Femur (tissue), 1 donor: ENCODE measurements at places on chromosomes 6 and 20.

GRCh38 chr6:144162977-144163376 lies 12.7 kb downstream of the STX11 start:
- DNase-seq, result no peak

- DNase-seq, result no peak
These were observed 126.3 kb downstream of the TOX2 start for GRCh38 chr20:44041001-44041400.

GRCh38 chr20:61886721-61887595 lies 178.7 kb downstream of the TAF4 start:
- peak; percentile 54 for DNase-seq

GRCh38 chr20:64186071-64186598 lies 21.9 kb downstream of the MYT1 start:
- DNase-seq, result no peak

GRCh38 chr6:88360203-88360797 lies 194.2 kb upstream of the CNR1 start:
- DNase-seq, result no peak

DNA sequence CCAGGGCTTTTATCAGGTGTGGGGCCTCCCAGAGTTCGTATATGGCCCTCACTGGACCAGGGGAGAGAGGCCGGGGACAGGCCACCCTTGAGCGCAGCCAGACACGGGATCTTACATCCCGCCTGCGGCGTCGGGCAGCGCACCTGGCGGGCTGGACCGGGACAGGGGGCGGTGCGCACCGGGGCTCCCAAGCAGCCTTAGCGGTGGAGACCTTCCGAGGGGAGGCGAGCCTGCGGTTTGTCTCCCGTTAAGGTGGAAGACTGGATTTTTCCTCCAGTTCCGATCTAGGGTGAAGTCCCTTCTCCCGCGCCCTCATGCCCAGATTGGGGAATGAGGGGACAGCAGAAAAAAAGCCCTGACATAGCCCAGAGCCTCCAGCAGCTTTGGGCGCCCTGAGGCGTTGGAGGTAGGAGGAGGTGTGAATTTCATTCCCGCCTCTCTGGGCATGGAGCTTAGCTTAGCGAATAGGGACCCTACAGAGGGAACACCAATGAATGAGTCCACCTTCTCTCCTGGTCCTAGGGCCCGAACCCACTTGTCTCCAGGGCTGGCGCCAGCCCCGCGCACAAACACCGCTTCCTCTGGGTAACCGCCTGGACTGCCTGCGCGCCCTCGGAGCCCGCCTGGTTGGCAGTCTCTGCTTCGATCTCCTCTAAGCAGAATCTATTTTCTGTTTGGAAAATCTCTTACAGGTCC lies 6.7 kb upstream of the LAMP5 start:
- no peak for DNase-seq

GRCh38 chr6:1562171-1562955 lies 47.4 kb upstream of the FOXC1 start:
- no peak for DNase-seq

DNA sequence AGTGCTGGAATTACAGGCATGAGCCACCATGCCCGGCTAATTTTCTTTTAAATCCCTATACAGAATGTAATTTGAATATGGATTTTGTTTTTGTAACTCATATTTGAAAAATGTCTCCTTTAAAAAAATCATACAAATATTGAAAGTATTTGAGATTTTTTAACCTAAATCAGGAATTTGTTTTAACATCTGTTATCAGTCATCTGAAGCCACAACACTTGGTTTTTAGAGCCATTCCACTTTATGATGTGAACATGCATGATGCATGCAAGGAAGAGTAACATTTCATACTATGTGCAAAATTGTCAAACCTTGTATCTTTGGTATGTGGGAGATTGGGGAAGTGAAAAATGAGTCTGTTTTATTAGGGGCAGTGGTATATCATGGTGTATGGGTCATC lies 124.5 kb upstream of the AHI1 start:
- no peak for DNase-seq

DNA sequence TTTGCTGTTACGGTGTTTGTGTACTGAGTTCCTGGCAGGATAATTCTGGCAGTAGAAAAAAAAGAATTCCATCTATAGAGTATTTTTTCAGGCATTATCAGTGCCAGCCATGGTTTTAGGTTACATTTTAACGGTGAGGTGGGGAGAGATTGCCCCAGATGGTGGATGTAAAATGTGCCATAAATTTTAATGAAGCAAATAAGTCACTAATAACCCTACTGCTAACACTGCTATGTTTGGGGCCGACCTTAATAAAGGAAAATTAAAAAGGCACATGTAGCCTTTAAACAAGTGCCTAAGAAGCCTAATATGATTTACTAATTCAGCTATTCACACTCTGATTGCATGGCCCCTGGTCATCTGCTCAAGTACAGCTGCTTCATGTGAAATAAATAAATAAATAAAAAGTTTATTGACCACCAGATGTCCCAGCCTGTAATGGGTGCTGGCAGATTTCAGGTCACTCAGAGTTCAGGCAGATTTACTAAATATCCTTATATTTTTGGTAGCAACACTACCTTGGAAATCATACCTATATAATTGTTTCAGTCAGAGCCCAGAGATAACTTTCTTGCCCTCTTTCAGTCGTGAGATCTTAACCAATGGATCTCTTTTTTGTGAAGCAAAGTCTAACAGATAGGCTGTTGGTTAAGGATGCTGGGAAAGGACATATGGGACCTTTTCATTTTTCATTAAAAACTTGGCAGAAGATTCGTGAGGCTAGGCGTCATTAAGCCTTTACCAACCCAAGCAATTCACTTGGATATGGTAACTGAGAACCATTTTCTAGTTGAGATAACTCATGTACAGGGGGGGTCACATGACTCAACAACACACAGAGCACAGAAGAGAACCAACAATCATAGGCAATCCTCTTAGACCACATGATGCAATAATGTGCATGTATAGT lies 495.0 kb upstream of the NRSN1 start:
- no peak for DNase-seq

DNA sequence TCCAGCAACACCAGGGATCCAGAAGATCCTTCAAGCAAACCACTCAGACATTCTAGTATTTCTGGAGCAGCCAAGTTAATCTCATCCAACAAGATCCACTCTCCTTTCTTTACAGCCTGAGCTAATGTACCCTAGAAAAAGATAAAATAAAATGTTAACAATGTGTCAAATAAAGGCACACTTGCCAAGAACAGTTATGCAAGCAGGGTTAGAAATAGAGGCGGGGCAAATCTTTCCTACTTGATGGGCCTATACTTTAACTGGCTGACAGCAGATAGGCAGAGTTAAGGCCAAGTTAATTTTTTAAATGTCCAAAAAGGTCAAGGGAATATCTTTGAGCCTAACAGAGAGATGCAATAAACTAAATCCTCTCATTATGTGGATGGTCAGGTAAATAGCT lies 60.8 kb downstream of the MDN1 start:
- DNase-seq, result no peak

DNA sequence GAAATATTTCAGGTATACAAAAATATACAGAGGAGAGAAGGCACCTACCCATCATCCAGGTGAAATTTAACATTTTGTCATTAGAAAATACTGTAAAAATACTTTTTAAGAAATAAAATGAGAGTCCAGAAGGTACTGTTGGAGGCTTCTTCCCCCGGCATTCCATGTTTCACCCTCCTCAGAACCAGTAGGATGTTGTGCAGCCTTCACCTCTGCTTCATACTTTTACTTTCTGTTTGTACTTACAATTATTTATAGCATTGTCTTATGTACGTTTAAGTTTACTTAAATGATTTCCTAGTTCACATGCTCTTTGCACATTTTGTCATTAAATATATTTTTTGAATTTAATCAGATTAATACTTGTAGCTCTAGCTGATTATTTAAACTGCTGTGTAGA lies 30.9 kb downstream of the TMEM200A start:
- DNase-seq, result no peak

DNA sequence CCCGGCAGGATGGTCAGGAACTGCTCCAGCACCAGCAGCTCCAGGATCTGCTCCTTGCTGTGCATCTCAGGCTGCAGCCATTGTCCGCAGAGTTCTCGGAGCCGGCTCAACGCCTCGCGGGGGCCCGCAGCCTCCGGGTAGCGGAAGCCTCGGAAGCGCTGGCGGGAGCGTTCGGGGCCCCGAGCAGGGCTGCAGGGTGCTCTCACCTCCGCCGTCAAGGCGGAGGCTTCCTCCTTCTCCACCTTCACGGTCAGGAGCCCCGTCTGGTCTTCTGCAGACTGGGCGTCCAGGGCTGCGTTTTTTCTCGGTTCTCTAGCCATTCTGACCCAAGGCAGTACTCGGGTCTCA lies 434 bp downstream of the ZKSCAN4 start:
- DNase-seq, result peak; percentile 17

DNA sequence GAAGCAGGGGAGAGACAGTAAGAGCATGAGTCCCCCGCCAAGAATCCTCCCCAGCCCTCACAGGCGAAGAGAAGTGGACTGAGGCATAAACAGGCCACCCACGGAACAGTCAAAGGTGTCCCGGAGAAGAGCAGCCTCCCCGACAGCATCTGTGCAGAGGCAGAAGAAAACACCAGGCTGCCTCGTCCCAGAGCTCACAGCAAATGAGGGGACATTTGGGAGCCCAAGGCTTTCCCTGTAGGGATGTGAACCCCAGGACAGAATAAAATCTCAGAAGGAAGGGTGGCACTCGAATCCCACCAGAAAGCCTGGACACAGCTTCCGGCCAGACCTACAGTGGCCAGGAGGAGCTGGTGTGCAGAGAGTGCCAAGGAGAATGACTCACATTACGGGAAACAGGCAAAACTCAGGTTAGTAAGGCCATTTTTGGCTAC lies 90.4 kb downstream of the DLL1 start:
- peak; percentile 14 for DNase-seq

DNA sequence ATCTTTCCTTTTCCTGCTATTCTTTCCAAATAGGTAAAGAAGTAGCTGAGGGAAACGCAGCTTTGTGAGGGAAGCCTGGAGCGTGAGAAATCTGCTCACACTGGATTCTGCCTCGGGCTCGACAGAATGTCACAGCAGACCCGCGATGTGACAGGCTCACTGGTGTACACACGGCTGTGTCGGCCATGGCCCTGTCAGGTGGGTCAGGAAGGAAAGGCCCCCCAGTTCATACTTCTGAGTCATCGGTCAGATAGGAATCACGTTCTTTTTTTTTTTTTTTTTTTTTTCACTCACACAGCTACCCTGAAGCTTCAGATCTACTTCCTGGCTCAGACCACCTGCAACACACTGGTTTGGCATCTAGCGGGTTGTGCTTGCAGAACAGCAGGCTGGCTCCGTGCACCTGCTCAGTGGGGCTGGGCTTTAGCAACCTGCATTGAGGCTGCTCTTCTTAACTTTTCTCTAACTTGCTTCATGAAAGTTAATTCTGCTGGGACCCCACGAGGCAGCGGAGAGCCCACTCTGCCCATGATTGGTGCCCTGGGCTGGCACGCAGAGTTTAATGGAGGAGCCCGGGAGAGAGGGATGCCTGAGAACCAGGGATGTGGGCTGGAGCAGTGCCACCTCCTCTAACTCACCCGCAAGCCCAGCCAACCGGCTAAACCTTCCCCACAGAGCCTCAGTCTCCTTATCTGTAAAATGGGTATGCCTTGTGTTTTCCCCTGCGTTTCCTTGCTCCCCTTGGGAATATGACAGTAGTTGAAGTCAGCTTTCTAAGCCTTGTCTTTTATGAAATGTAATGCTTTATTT lies 61.5 kb upstream of the FNDC1 start:
- DNase-seq, result no peak

GRCh38 chr6:105587349-105588122 lies 184.7 kb upstream of the PREP start:
- no peak for DNase-seq

DNA sequence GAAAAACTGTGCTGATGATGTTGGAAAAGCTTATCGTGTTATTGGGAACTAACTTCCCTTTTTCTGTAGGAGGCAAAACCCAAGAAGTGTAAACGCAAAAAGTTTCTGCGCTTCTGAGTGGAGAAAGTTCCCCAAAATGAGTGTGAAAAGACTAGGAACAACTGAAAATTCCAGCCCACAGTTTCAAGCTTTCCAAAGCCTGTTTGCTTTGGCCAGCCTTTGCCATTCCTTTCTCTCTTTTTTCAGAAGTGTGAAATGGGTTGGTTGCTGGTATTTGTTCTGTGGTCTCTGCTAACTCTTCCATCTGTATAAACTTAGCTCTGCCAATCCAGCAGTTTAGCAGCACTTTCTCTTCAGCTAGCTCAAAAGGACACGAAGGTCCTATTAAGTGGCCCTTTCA lies 491.3 kb downstream of the MAFB start:
- DNase-seq, result peak; percentile 70

GRCh38 chr6:73893696-73894095 lies 197.7 kb downstream of the CD109 start:
- DNase-seq, result no peak

DNA sequence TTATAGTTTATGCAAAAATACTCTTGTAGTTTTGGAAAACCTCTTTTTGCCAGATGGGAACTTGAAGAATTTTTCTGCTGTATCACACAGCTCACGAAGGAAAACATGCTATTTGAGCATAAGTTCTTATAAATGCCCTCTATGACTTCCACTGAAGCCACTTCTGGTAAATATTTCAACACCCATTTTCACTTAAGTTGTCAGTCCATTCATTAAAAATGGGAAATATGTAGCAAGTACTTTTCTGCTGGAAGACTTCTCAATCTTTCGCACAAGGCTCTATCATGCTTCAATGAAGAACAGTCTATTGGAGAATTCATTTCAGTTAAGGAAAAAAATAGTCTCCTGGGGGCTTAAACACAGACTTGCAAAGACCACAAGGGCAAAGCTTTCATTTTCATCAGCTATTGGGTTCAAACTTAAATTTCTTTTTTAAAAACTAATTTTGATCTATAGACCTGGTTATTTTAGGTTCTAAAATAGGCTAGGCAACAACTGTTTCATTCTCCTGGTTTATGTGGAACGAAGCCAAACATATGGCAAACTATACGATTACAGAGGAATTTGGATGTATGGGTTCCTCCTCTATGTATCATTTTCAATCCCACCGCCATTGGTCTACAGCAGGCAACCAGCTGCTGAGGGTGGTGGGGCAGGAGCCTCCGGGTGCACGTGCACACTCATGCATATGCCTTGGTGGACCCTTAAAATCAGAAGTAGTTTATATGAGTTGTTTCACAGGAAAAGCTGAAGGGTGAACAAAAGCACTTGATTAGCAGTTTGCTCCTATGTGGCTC lies 38.7 kb downstream of the LAMA4 start:
- no peak for DNase-seq

DNA sequence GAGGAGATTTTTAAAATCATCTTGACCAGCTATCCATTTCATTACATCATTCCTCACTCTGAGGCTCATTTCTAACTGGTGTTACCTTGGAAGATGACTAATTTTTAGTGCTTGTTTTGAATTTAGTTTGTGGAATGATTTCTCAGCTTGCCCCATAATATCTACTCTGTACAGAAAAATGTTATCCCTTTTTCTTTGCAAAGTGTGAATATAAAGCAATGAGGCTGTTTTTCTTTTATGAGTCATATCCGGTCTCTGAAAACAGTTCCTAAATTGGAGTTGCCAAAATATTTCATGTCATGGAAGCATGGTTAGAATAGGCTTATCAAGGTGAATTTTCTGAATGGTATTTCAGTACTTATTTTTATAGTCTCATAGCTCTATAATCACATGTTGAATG lies 43.8 kb downstream of the FUT9 start:
- no peak for DNase-seq
